ENCODE measurements at places on chromosomes 7 and 10. TPM values are rescaled to one million over a fixed set of nuclear protein-coding genes. Genes with fewer than 3 reads are reported as not detected.

The CYP3A4 gene
- under 0.01 TPM for total RNA-seq

The PNLIPRP1 gene
- not detected for total RNA-seq

The ARHGEF35 gene
- 12.5 TPM for total RNA-seq

The CTAGE8 gene
- total RNA-seq, result 2.8 TPM

The SHH gene
- 0.72 TPM for total RNA-seq

The TRPV5 gene
- not detected for total RNA-seq

The LEP gene
- 0.24 TPM for total RNA-seq

The MUC12 gene
- total RNA-seq, result not detected

The HPSE2 gene
- not detected for total RNA-seq

The TSPAN12 gene
- 7.0 TPM for total RNA-seq

The FGFBP3 gene
- total RNA-seq, result not detected

The TMEM213 gene
- total RNA-seq, result not detected
